ENCODE measurements at places on chromosomes 4 and X.

DNA sequence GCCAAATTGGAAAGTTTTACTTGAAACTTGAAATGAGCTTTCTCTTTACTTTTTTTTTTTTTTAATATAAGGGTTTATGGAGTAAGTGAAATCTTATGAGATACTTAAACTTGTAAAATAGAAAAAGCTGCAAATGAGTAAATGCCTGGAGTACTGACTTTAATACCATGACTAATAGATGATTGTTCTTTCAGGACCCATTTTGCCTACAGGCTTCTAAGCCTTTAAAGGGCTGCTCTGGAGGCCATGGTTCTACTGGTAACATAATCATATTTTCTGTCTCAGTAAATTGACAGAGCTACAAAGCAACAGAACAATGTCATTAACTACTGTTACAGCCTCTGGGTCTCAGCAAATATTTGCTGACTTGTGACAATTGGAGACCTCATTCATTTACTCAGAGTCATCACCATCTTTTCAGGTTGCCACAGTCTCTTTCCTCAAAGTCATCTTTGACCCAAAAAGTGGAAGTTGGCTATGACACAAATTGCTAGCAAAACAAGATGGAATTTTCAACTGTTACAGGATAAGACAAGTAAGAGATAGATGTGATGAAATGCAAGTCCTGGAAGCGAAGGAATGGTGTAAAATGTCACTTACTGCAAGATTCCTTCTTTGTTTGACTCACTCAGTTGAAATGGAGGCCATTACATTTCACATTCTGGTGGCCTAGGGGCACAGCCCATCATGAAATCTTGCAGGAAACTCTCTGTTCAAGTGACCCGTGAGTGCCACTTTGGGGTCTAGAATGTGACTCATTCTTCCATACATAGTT is 132.7 kb downstream of the BTC start:
- no peak for DNase-seq

DNA sequence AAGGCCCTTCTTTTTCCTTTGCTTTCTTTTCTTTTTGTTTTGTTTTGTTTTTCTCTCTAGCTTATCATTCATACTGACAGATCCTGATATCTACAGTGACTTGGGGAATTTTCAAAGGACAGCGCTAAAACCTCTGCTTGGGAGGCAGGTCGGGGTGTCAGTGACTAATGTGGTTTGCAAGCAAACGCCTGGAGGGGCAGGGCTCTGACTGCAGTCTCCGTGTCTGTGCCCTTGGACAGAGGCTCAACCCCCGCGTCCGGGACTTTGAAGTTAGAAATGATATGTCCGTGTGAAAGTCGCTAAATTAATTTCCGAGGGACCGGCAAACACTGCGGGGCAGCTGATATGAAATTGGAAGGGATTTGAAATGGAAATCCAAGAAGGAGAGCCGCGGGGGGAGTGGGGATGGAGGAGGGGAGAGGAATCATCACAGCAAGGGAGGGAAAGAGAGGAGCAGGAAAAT is 312.4 kb downstream of the DHRSX start:
- DNase-seq: no peak

DNA sequence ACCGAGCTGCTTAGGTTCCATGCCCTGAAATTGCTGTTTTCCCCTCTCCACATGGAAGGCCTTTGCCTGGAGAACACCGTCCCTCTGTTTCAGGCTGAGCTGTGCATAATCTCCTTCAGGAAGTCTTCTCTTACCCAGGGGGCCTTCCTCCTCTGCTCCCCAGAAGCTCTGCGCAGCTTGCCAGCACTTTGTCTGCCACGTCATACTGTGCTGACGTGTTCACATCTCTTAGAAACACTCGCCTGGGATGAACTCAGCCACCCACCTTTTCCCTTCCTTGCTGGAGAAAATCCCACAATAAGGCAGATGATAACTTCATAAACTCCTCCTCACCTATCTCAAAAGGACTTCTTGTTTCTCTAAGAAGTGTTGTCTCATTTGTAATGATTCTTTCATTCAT is 110.7 kb downstream of the ARHGAP10 start:
- DNase-seq: no peak

- no peak for DNase-seq
These were observed 5.0 kb upstream of the ADGRL3 start for GRCh38 chr4:61195101-61195500.

Measured in activated T-cell treated with anti-CD3 and anti-CD28 coated beads, Interleukin-2, amount 50 U/mL, for 1 hour (primary cell).